GM12892 (cell line): ENCODE measurements at places on chromosomes 2 and 18.

DNA sequence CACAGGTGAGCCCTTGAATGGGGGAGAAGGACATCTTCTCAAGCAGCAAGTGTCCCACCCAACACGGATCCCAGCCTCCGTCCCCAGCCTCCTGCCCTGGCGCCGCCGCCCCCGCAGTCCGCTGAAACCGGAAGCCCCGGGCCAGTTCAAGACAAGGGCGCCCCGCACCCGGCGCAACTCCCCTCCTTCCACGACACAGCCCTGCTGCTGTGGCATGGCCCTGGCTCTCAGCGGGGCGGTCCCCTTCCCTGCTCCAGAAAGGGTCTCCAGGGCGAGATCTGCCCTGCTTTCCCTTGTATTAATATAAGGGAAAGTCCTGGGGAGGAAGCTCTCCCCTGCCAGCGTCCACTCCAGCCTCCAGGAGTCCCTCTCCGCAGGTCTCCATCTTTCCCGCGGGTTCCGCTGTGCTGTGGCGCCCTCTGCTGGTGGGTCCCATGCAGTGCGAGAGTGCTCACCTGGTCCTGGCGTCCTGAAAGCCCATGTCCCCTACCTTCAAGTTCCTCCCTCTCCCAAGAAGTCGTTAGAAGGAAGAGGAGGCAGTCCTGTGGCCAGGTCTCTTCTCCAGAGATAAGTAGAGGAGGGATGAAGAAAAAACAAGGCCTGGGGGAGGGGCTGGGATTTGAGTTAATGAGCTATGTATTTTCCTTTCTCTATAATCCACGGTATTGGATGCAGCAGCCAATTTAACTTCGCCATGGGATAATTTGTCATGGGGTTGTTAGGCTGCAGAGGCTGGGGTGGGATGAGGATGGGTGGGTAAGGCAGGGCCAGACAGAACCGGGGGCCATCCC, 176.0 kb downstream of the SMAD2 start:
- DNase-seq = peak; percentile 53

DNA sequence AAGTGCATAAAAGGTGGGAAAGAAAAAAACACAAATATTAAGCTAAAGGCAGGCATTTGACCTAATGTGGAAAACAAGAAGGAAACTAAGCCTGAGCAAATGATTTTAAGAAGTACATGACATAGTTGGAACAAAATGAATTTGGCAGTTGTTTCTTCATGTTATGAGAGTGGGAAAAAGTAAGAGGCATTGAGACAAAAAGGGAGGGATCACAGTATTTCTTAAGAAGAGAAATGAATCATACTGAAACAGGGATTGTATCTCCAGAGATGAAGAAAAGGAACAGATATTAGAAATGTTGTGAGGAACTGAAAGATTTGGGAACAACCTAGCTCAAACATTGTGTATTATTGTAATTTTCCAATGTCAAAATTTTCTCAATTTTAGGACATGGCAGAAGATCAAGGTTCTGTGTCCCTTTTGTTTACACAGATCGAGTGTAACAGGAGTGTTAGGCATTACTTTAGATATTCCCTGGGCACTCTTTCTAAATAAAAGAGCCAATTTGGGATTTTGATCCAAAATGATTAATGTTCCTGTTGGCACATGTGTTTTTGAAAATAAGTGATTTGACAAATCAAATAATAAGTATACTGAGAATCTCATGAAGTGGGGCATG, 98.6 kb downstream of the CALCRL start:
- no peak for DNase-seq

DNA sequence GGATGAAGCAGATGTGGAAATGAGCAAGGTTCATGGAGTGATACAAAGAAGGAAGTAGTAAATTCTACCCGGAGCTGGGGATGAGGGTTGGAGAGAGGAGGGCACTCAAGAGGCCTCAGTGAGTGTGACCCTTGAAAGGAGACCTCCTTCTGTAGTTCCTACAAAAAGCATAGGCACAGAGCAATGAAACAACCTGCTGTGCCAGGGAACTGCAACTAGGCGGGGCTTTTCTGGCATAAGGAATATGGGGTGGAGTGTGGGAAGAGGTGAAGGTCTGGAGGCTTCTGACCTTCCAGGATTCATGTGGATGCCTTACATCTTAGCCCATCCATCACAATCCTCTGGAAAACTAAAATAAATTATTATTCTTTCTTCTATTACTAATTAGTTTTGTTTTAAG, 25.5 kb upstream of the PGAP1 start:
- DNase-seq = no peak

GRCh38 chr18:70991577-70991976, 702.7 kb downstream of the SOCS6 start:
- no peak for DNase-seq

DNA sequence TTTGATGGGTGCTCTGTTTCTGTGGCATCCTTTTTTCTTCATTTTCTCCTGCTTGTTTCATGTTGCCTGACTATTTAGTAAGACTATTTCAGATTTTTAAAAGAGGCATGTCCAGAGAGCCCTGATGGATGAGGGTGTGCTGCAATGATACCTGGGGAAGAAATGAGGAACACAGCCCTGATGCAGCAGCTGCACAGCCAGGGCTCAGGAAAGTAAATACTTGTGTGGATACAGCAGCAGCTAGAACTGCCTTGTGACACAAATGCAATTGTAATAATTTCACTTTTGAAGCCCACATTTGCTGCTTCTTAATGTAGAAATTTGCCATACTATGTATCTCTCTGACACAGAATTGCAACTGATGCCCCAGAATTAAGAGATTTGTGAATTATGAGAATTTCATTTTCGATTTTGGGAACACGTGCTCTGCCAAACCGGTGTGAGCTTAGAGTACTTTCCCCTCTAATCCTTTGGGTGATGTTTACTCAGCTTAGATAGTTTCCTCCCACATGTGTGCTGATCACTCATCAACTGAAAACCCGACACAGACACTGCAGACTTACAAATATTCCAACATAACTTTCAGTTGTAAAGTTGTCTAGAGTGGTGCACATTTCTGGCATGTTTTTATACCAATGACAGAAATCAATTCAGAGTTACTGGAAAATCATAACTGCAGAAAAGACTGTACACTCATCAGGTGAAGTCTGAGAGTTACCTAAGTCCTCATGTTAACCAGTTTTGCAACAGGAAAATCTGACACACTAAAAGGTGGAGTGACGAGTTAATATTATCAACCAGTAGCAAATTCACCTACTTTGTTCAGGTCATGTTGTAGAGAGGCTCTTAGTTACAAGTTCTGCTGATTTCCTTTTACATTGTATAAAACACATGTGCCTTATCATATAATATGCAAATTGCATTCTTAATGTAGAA, 383.4 kb downstream of the CBLN2 start:
- DNase-seq = no peak
